ENCODE measurements at places on chromosomes 2 and 18. TPM values are rescaled to one million over a fixed set of nuclear protein-coding genes. Genes with fewer than 3 reads are reported as not detected.

DNA sequence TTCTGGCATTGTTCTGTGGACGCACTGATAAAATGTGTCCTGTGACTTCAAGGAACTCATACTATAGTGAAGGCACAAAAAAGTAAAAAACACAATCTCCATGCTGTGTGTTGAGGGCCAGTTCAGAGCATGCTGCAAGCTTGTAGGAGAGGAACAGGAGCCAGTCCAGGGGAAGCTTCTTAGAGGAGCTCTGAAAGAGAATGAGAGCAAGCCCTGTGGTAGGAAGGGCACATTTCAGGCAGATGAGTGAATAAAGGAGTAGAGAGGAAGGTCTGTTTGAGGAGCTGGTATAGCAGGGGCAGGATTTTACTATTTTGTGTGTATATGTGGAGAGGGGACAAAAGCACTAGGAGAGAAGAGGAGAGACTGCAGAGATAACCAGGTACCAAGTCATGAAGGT, 478.3 kb downstream of the ZEB2 start:
- no peak for DNase-seq

- no peak for DNase-seq
Measured at GRCh38 chr2:154600927-154601494, 97.5 kb upstream of the KCNJ3 start.

DNA sequence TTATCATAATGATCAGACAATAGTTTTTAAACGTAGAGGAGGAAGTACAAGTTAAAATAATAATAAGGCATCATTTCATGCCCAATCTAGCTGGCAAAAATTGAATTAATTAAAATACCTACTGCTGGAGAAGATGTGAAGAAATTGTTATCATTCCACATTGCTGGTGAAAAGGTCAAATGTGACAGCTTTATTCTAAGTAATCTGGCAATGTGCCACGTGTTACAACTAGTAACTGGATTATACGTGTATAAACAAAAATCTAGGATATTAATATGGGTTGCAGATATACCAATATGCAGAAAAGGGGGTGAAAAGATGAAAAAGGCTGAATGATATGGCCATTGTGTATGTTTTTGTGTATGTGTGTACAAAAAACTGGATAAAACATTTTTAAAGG, 32.4 kb downstream of the SMAD2 start:
- no peak for DNase-seq

GRCh38 chr2:216279459-216279858, 92.8 kb downstream of the MARCHF4 start:
- no peak for DNase-seq

DNA sequence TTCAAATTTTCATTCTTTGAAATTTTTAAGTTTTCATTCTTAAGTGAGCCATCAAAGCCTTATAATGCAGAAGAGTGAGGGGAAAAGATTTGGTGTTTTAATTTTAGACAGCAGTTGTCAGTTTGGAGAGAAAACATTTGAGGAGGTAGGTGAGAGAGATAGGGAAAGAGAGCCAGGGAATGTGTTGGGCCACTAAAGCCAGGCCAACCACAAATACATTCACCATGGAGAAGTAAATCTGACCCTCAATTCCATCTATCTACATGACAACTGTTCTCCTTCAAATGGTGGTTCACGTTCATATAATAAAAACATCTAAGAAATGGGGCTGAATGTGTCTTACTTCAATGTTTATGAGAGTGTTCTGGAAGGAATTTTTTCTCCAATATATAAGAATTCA, 553.0 kb upstream of the SYT4 start:
- no peak for DNase-seq

DNA sequence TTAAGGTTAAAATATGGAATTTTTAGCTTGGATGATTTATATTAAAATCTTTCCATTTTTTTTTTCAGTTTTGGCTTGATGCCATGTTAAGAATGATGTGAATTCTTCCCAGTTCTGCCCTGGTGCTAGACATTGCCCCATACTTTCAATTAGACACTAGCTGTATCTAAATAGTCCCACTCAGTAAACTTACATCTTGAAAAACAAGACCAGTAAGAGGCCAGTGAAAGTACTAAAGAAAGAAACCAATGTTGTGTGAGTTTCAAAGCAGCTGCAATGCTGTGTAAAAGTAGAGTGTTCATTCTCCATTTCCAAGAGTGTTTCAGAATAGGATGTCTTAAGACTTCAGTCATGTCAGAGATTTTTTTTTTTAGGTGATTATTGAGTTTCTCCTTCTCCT, 40.0 kb upstream of the CYBRD1 start:
- no peak for DNase-seq

DNA sequence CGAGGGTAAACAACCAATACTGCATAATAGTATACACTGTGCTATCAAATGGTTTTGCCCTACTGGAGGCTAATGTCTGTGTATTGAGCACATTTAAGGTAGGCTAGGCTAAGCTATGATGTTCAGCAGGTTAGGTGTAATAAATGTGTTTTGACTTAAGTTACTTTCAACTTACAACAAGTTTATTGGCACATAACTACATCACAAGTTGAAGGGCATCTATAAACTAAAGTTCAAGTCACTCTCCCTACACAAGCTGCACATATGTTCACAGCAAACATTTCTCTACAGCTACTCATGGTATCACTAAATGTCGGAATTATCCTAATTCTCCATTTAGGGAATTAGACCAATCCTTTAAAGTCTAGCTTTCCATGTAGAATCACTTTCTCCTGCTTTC, 11.4 kb downstream of the ARL5A start:
- no peak for DNase-seq

- no peak for DNase-seq
Measured at GRCh38 chr2:159942146-159942545, 120.3 kb downstream of the PLA2R1 start.

DNA sequence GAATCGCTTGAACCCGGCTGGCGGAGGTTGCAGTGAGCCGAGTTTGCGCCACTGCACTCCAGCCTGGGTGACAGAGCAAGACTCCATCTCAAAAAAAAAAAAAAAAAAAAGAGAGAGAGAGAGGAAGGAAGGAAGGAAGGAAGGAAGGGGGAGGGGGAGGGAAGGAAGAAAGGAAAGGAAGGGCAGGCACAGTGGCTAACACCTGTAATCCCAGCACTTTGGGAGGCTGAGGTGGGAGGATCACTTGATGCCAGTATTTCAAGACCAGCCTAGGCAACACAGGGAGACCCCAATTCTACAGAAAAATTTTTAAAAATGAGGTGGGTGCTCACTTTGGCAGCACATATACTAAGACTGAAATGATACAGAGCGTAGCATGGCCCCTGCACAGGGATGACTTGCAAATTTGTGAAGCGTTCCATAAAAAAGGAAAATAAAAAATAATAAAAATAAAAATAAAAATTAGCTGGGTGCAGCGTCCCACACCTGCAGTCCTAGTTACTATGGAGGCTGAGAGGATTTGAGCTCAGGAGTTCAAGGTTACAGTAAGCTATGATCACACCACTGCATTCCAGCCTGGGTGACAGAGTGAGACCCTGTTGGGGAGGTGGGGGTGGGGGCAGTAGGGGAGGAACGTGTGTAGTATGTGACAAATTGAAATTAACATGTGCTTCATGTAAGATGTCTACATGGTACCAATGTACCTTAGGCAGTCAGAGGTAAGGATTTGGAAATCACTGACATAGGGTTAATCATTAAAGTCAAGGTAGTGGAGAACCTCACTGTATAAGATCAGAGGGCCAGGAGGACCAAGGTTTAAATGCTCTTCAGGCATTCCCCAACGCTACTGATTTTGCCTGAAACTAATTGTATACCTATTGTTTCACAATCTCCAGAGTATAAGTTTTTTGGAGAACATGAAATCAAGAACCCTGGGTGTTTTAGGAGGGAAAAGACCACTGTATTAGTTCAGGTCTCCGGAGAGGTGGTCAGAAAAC, 1.4 kb downstream of the WDCP start:
- no peak for DNase-seq

- DNase-seq: no peak
Measured at GRCh38 chr18:78920456-78921138, 59.0 kb upstream of the SALL3 start.

GRCh38 chr2:218722876-218723785, 12.5 kb downstream of the TTLL4 start:
- no peak for DNase-seq

GRCh38 chr2:55062754-55063153, 12.5 kb upstream of the RTN4 start:
- DNase-seq: no peak

- no peak for DNase-seq
Measured at GRCh38 chr2:71891155-71891554, 256.5 kb downstream of the CYP26B1 start.

- DNase-seq: no peak
Measured at GRCh38 chr2:223588251-223588650, 13.9 kb downstream of the SCG2 start.

CCDC121 gene
- total RNA-seq: 2.1 TPM

CNRIP1 gene
- not detected for total RNA-seq

CHST9 gene
- total RNA-seq: not detected

DRC1 gene
- not detected for total RNA-seq
